NCI-H774 (cell line): ENCODE measurements at places on chromosomes 6 and 20.

- no peak for DNase-seq
Measured at GRCh38 chr6:5989141-5989723, 17.5 kb downstream of the NRN1 start.

GRCh38 chr6:83065511-83066192 is at the start of gene UBE3D:
Gene UBE3D (minus strand): TSS chr6:83065841. CDS start chr6:83065718, 123 bp downstream.
- peak; percentile 94 for DNase-seq

GRCh38 chr20:49914310-49915117 is 815 bp downstream of the SPATA2 start:
- no peak for DNase-seq

DNA sequence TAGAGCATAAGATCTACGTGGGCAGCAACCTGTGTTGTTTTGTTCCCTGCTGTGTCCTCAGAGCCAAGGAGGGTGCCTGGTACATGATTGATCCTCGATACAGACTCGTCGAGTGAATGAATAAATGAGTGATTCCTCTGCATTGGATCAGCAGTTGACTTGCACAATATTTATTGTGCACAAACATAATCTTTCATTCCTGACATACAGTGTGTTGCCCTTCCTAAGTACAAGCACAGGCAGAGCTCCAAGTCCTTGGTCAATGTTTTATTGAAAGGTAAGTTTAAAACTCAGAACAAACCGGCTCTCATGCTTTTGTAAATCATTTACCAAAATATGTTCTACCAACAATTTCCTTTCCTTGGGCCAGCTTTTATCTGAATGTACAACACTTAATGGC is 57.4 kb downstream of the STMND1 start:
- no peak for DNase-seq

DNA sequence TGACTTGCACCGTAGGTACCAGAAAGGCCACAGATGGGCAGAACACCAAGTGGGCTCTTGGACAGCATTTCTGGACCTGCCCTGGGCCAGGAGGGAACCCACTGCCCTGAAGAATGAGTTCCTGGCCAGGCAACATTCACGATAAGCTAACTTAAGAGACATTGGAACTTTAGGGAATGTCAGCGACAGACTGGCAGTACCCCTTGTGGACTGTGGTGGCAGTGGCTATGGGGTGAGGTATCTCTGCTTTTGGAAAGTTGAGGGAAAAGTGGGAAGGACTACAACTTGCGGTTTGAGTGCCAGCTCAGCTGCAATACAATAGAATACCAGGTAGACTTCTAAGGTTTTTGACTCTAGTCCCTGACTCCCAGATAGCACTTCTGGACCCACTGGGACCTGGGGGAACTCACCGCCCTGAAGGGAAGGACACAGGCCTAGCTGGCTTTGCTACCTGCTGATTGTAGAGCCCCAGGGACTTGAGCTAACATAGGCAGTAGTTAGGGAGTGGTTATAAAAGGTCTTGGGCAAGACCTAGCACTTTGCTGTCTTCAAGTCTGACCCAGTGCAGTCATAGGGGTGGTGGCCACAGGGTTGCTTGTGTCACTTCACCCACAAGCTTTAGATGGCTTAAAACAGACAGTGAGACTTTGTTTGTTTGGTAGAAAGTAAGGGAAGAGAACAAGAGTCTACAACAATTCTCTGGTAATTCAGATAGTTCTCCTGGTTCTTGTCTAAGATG is 617.6 kb downstream of the COL12A1 start:
- no peak for DNase-seq

DNA sequence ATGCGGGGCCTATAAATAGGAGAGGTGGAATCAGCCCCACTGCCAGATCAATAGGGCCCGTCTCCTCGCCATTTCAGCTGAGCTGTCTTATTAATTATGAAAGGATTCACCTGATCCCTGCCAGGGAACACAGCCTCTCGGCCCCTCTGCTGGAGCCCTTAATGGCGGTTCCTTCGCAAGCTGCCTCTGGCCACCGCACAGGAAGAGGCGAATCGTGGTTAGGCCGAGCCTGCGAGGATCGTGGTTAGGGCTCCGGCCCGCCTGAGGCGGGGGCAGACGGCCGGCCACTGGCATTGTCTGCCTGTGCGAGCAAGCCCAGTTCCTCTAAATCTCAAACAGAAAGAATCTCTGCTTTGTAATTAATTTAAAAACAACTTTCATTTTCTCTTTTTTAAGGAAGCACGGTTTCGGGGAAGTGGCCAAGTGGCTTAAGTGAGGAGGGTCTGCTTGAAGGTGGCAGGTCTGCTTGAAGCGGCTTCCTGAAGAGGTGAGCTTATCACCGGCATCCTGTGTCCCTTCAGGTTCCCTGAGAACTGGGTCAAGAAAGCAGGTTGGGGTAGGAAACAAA is 9.2 kb downstream of the NRN1 start:
- no peak for DNase-seq

- no peak for DNase-seq
Measured at GRCh38 chr6:54299542-54300269, 8.5 kb upstream of the TINAG start.

DNA sequence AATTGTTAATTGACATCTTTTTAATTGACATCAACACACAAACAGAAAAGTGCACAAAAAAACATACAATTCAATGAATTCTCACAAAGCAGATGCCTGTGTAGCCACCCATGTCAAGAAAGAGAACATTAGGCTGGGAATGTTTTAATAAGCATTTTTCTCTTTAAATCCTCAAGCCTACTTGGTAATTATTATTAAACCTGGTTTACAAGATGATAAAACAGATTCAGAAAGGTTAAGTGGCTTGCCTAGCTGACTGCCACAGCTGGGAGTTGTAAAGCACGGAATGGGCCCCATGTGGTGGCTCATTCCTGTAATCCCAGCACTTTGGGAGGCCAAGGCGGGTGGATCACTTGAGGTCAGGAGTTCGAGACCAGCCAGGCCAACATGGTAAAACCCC is 90.0 kb upstream of the AKAP12 start:
- DNase-seq = no peak

DNA sequence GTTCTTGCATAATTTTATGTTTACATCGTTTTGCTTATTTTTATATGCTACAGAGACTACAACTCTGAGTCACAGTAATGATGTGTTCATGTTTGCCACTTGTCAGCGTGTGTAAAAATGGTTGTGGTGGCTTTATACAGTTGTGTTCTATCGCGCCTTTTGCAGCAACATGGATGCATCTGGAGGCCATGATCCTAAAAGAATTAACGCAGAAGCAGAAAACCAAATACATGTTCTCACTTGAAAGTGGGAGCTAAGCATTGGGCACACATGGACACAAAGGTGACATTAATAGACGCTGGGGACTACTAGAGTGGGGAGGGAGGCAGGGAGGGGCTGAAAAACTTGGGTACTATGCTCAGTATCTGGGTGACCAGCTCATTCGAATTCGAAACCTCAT is 996 bp upstream of the SEC23B start:
- DNase-seq = no peak

DNA sequence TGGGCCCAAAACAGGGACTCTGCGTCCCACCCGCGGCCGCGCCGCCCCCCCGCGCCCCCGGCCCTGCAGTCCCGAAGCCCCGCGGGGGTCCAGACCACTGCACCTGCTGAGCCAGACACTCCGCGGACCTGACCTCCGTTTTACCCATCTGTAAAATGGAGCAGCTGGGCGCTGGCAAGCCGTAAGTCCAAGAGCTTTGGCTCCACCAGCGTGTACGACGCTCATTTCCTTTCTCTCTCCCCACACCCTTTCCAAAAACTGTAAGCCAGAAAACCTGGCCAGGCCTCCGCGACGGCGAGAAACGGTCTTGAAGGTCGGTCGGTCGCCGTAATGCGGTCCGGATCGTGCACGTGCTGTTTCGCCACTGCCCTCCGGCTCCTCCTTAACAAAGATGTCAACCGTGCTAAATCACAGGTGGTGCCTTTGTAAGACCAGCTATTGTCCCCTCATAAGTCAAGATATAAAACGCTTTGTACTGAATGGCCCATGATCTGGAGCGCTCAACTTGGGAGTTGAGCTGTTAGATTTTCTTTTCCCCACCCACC is 7.8 kb upstream of the NR2E1 start:
- no peak for DNase-seq

- DNase-seq = no peak
Measured at GRCh38 chr20:58524814-58525213, 9.6 kb upstream of the APCDD1L start.

DNA sequence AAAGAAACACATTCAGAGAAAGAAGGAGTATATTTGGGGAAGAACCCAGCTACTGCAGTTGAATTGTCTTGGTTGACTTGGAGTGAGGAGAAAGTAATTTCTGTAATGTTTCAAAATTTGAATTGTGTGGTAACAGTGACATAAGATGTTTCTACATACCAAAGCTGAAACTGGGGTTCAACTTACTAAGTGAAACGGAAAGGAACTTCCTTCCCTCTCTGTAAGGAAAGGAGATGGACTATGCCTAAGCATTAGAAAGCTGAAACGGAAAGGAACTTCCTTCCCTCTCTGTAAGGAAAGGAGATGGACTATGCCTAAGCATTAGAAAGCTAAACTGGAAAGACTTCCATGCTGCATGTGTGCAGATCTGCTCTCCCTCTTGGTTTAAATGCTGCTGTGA is 46.0 kb downstream of the HUS1B start:
- no peak for DNase-seq

DNA sequence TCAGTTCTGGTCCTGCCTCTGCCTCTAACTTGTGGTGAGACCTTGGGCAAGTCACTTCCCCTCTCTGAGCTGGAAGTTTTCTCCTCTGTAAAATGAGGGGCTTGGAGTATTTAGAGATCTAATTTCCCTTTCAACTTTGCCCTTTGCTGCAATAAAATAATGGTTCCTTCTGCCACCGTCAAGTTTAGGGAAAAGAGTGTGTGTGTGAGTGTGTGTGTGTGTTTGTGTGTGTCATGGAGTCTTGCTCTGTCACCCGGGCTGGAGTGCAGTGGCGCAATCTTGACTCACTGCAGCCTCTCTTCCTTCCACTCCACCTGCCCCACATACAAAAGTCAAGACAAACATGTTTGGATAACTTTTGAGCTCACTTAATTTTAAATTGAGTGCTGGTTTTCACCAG is 39.2 kb upstream of the PIM1 start:
- no peak for DNase-seq

DNA sequence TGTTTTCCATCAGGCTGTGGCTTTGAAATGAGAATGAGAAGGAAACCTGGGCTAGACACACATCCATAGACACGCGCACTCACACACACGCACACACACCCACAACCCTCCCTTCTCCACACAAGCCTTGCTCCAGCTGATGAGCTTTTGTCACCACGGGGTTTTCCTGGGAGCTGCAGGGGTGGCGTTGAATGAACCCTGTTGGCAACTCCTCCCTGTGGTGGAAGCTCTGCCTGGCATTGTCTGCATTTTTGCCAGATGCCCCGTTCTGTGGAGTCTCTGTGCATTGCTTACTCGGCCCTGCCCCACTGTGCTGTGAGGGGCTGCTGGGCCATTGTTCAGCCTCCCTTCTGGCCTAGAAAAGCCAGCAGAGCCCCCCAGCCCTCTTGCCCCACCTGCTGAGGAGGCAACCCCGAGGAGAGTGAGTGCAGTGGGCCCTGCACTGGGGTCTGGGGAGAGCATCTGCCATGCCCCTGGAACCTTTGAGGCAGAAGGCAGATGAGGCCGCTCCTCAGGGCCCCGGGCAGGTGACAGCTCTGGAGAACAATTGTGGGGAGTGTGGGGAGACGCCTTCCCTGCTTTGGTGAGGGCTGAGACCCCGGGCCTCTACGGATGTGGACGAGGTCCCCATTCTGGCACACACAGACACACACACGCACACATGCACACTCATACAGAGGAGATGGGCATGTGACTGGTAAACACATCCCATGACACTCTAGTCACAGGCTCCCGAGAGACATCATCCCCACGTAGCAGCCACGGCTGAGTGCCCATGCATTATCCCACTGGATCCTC is 9.9 kb downstream of the ADIG start:
- no peak for DNase-seq

GRCh38 chr6:88712243-88712936 is 251.0 kb downstream of the RNGTT start:
- DNase-seq = no peak

DNA sequence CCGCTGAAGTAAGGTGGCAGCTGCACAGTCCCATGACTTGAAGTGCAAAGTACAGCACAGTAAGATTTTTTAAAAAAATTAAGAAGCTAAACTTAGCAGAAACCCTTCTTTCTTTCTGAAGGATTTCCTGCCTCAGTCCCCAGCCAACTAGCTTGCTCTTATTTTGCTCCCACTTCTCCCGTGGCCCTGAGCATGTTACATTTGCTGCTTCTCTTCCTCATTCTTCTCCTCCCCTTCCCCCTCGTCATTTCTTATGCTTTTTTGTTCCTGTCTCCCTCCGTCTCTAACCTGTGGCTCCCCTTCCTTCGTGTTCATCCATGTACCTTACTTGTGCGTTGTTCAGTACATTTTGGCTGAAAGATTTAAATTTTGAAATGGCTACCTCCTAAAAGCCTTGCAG is 123.0 kb downstream of the SASH1 start:
- DNase-seq = no peak

DNA sequence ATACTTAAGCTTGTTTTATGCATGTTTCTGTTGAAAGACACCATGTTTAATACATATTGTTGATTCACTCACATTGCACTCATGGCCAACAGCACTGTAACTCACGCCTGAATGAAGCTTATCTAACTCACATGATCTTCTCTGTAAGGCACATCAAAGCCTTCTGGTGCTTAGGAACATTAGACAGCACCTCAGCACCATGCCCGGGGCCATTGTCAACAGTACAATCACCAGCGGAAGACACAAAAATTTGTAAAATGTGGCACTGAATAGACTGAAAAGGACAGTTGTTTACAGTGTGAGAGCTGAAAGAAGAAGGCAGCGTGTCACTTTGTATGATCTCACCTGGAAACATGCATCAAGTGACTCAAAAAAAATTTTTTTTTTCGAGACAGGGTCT is 8.9 kb upstream of the TCF15 start:
- no peak for DNase-seq

- no peak for DNase-seq
Measured at GRCh38 chr6:170244721-170245474, 46.0 kb downstream of the DLL1 start.

DNA sequence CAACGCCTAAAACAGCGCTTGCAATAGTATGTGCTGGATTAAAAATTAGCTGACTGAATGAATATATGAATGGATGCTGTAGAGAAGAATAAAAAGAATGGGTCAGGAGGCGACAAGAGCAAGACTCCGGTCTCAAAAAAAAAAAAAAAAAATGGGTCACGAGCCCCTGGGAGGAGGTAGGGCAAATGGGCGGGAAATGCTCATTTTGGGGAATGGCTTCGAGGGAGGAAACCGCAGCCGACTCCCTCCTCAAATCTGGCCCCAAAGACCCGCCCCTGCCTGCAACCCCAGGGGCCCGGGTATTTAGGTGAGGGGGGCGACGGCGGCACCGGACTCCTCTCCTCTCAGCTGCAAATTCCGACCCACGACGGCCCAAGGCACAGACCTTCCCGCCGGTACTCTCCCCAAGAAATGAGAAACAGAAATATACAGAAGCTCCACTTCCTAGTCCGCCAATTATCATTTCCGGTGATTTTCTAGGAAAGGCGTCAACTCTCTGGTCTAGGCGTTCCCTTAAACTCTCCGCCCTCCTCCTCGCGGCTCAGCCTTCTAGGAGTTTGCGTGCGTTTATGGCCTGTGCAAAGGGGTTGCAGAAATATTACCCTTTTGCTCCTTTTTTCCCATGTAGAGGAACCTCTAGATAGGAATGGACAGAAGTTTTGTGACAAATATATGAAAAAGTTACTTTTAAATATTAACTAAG is at the start of gene ZNF311:
TSS of gene ZNF311 (minus strand) at position 133 of the 703 bp plus-strand sequence. CDS start 1,361 bp downstream, outside the sequence.
- DNase-seq = peak; percentile 56
